ENCODE measurements at places on chromosomes 16 and 17. TPM values are rescaled to one million over a fixed set of nuclear protein-coding genes. Genes with fewer than 3 reads are reported as not detected.

Gene AOC3
- 1.6 TPM for total RNA-seq

Gene ENPP7
- 0.29 TPM for total RNA-seq

- DNase-seq = peak; percentile 61
Measured at GRCh38 chr16:85717393-85718152, 28.8 kb upstream of the GINS2 start.

DNA sequence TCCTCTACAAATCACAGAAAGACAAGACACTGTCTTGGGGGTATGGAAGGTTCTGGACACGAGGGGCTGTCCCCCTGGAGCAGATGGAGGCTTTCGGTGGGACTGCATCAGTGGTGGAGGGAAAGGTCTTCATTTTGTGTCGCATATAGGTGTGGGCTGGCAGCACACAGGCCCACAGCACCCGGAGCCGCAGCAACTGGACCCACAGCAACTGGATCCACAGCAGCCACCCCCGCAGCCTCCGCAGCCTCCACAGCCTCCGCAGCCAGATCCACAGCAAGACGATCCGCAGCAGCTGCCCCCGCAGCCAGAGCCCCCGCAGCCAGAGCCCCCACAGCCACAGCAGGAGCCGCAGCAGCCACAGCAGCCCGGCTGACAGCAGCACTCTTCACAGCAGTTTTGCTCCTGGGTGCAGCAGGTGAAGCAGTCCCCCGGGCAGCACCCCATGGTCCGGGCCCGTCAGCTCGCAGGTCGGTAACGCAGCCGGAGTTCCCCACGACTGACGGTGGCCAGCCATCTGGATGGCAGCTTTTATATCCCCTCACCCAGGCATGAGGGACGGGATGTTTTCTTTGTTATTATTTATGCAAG, at the start of gene KRTAP17-1:
TSS of gene KRTAP17-1 (minus strand) at position 507 of the 591 bp plus-strand sequence. CDS start at position 447, 60 bp downstream.
- no peak for DNase-seq

Gene KRT17
- total RNA-seq = not detected

GRCh38 chr16:64311241-64311640, 810.6 kb downstream of the CDH11 start:
- no peak for DNase-seq
